ENCODE measurements at places on chromosomes 11 and 22.

DNA sequence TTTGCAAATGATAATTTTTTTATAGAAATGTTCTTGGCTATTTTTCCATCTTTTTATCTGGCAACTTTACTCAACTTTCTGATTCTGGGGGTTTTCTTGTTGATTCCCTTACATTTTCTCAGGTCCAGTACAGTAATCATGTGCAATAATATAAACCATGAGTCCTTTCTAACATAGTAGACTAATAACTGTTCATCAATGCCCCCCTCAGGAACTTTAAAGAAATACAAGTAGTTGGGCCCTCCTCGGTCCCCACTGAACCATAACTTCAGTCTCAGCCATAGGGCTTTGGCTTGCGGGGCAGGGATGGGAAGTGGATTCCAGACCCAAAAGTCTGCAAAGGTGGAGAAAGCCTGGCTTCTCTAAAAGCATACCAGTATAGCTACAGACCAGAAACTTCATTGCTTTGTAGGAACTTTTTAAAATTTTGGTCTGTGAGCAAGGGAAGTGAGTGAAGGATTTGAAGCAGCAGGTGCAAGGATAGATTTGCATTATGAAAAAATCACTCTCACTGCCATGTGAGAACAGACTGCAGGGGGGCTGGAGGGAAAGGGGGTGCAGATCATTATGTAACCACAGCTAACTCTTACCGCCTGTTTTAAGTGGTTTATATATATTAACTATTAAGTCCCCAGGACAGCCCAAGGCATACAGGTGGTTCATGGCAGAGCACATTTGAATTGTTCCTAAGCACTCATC is 10.4 kb upstream of the TUB start:
- DNase-seq: no peak

DNA sequence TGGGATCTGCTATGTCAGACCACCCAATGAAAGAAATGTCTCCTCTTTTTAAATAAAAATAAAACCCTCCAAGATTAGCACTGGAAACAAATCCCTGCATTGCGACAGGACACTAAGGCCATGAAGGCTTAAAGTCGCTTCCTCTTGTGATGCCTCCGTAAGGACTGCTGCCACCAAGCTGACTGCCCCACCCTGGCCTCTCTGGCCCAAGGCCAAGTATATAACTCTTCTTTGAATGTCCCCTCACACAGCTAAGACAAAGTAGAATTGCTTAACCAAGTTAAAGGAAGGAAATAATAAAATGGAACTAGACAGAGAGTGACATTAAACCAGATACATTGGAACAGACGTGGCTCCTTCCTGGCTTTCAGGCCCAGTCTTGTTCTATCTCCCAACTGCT is 7.5 kb upstream of the NRGN start:
- DNase-seq: no peak

DNA sequence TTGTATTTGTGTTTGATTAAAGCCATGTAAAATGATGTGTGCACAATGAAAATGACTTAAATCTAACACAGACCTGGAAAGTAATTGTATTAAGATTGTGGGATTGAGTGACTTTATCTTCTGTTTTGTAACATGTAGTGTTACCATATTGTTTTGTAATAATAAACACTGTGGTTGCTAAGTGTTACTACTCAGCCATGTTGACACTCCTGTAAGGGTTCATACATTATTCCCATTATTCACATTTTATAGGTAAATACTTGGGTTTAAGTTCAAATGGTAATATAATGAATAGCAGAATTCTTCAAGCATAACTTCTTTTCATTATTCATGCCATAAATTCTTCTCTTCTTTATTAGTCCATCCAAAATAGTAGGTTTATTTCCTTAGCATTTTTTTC is 69.0 kb downstream of the ZC3H12C start:
- DNase-seq: no peak

- DNase-seq: no peak
Observed at GRCh38 chr11:33520112-33520511, 180.5 kb downstream of the C11orf91 start.

DNA sequence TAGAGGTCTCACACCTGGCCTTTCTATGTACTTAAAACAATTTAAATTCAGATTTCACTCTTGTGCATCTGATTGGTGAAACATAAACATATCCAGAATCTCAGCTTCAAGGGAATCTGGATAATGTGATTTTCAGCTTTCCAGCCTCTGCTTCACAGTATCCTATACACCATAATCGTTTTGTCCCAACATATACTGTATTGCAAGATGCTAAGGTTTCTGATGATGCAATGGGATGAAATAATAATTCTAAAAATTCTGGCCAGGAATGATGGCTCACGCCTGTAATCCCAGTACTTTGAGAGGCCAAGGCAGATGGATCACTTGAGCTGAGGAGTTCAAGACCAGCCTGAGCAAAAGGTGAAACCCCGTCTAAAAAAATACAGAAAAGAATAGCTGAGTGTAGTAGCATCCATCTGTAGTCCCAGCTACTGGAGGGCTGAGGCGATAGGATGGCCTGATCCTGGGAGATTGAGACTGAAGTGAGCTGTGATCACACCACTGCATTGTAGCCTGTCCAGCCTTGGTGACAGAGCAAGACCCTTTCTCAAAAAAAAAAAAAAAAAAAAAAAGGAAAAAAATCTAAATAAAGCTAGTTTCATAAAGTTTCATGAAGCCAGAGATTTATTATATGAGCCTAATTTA is 41.0 kb upstream of the CTSC start:
- no peak for DNase-seq

DNA sequence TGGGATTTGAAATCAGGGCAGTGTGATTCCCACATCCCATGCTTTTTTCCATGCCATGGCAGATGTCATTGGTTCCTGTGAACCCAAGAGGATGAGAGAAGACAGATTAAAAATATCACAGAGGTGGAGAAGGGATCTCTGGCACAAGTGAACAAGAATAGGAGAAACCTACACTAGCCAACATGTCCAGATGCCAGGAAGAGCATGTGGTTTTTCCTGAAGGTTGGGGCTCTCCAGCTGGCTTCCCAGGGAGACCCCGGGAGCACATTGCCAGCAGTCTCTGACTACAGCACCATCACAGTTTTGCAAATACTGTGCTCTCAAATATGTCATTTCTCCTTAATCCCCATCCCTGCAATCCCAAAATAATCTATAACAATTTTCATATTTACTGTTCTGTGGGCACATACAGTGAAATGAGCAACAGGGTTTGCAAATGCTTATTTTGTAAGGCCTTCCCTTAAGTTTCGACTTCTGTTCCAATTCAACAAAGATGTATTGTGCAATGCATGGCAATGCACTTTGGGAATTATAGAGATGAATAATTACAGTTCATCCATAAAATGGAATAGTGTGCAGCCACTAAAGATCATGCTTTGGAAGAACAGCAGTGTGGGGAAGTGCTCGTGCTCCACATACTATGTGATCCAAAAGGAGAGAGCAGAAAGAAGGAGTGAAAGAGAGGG is 4.8 kb downstream of the ANKK1 start:
- DNase-seq: no peak

DNA sequence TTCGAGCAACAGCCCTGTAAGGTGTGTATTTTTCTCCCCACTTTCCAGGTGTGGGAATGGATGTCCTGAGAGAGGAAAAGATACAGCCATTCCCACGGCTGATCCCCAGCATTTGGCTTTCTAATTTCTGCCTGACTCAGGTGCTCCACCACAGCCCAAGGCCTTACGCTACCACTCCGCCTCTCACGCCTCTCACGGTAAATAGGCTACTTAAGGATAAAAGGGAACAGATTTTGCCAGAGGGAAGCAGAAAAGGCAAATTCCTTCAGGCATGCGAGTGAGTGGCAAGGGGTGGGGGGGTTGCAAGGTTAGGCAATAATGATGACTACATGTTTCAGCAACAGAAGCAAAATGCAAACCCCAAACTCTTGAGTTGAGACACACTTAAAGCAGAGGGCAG is 9.2 kb downstream of the PVALB start:
- DNase-seq: no peak

DNA sequence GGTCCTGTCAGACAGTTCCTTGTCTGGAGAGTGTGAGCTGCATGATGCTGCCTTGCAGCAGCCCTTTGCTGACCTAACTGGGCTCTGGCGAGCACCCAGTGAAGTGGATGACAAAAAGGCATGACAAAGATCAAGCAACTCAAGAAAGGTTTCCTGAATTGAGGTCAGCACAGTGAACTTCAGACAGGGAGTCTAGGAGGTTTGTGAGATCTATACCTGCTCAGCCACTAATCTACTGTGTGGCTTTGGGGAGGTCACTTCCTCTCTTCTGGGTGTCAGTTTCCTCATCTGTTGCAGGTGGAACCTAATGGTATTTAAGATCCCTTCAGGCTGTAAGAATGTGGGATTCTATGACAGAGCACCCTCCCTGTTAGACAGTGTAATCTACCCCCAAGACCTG is 213.9 kb upstream of the NARS2 start:
- DNase-seq: no peak

GRCh38 chr11:61281581-61282250 is 13.4 kb downstream of the VWCE start:
- DNase-seq: no peak

- no peak for DNase-seq
Observed at GRCh38 chr11:10797531-10797930, 11.2 kb downstream of the EIF4G2 start.

DNA sequence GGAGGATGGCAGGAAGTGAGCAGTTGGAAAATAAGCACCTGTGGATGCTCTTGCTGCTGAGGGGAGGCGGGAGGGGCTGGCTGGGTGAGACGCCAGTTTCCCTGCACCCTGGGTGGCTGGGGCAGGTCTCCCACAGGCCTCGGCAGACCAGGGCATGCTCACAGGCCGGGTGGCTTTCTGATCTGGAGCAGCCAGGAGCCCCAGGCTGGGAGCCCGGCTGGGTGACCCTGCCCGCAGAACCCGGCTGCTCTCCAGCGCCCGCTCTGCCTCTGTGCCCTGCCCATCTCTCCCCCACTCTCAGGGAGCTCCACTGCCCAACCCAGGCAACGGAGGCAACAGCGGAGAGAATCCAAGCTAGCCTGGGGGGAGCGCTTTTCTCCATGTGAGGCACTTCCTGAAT is 24.6 kb downstream of the DCPS start:
- DNase-seq: no peak

- DNase-seq: no peak
Observed at GRCh38 chr22:36998620-36999351, 20.5 kb downstream of the TST start.

DNA sequence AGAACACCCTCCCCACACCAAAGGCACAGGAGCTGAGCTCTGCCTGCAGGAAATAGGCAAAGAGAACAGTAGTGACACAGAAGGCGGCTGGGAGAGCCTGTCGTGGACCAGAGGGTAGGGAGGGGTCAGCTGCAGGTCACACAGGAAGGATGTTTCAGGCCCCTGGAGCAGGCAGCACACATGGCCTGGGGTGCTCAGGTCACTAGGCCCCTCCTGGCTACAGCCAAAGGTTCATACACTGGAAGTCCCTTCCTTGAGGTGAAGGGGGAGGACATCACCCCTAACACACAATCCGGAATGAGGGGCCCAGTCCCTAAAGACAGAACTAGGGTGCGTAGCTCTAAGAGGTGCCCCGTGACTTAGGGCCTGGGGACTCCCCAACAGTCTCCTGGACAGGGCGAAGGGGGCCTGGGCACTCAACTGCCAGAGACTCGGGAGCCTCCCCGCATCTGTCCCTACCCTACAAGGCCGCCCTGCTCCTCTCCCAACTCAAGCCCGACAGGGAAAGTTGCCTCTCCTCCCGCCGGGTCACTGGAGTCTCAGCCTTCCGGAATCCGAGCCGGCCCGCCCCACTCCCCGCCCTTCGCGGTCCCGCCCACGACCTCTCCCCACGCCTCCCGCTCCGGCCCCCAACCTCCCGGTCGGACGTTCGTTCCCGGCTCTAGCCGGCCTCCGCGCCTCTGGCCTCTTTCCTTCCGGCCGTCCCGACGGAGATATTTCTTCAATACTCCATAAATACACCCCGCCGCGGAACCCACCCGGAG is at the start of gene CYB5R2:
CYB5R2 (minus strand) TSS at position 541 of the 764 bp plus-strand sequence. CDS start 675 bp downstream, outside the sequence.
- no peak for DNase-seq

GRCh38 chr11:130827451-130828377 is 88.6 kb downstream of the SNX19 start:
- DNase-seq: no peak

DNA sequence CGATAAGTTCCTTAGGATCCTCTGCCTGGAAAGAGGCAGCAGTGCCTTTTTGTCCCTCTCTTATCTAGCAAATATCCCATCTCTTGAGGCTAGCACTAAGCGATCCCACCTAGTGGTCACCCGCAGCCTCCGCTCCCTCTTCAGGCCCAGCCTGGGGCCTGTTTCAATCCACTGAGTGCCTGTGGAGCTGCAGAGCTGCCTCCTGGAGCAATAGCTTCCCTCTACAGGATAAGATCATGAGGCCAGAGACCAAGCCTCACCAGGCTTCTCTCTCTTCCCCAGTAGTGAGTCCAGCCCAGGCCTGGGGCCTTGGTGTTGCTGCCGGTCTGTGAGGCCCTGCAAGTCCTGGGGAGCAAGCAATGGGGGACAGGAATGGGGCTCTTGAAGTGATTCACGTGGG is 65.8 kb downstream of the SLC22A12 start:
- no peak for DNase-seq

- DNase-seq: no peak
Observed at GRCh38 chr11:68689737-68690625, 5.6 kb downstream of the GAL start.

GRCh38 chr11:113248702-113249490 is 65.5 kb upstream of the TTC12 start:
- DNase-seq: no peak

- no peak for DNase-seq
Observed at GRCh38 chr11:83312430-83312829, 26.3 kb upstream of the CCDC90B start.

- DNase-seq: no peak
Observed at GRCh38 chr11:74321487-74322188, 10.2 kb upstream of the P4HA3 start.

- no peak for DNase-seq
Observed at GRCh38 chr22:44465563-44465962, 32.5 kb downstream of the RTL6 start.

GRCh38 chr11:84384731-84385130 is 1098.6 kb upstream of the CCDC90B start:
- no peak for DNase-seq

DNA sequence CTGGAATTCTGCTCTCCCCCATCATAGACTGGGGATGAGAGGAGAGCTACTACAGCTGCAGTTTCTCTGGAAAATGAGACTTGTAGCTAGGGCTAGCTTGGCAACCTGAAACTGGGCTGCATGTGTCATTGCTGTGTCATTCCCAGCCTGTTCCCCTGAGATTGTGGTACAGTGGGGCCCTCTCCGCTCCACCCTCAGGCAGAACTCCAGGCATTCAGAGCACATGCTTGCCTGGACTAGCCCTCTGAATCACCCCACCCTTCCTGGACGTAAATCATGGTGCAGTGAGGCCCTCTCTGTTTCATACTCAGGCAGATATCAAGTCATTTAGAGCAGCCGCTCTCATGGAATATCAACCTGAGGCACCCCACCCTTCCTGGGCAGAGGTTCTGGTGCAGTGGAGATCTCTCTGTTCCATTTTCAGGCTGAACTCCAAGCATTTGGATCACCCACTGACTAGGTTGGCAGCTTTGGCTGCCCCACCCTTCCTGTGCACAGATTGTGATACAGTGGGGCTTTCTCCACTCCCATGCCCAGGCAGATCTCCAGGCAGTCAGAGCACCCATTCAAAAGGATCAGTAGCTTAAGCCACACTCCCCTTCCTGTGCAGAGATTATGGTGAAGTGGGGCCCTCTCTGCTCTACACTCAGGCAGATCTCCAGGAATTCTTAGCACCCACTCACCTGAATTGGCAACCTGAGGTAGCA is 274.4 kb downstream of the C11orf87 start:
- no peak for DNase-seq
